Fibroblast of skin of scalp (primary cell): ENCODE measurements at places on chromosomes 3 and 15.

GRCh38 chr3:195899701-195900435 lies 8.5 kb downstream of the TNK2 start:
- no peak for DNase-seq

- DNase-seq = no peak
Measured at GRCh38 chr15:101203029-101203573, 48.7 kb downstream of the CHSY1 start.

GRCh38 chr3:102532901-102533300 lies 98.1 kb downstream of the ZPLD1 start:
- DNase-seq = peak; percentile 29

DNA sequence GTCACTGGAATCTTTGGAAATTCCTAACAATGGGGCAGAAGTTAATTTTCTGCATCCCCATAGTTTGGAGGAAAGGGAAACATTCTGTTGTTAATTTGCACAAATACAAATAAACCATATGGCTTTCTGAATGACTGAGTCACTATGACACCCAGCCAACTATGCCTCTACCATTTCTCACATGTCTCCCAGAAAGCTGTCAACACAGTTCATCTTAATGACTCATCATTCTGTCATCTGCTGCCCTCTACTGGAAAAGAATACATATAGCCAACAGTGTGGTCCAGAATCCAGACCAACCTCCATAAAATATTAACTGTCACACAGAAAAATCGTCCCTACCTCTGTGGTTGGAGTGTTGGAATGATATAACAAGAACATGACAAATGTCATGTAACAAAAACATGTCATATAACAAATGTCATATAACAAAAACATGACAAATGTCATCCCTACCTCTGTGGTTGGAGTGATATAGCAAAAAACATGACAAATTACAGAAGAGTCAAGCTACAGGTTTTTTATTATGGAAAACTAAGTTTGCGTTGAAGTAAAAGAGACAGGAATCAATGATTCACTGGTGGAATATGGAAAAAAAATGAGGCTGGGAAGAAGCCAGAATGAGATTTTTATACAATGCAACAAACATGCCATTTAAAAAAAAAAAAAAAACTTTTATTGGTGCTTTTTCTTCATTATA lies 47.7 kb upstream of the GYG1 start:
- peak; percentile 97 for DNase-seq

GRCh38 chr15:89364341-89364740 lies 29.7 kb upstream of the POLG start:
- DNase-seq = no peak

GRCh38 chr3:128770387-128770786 lies 44.4 kb downstream of the RAB7A start:
- DNase-seq = no peak

DNA sequence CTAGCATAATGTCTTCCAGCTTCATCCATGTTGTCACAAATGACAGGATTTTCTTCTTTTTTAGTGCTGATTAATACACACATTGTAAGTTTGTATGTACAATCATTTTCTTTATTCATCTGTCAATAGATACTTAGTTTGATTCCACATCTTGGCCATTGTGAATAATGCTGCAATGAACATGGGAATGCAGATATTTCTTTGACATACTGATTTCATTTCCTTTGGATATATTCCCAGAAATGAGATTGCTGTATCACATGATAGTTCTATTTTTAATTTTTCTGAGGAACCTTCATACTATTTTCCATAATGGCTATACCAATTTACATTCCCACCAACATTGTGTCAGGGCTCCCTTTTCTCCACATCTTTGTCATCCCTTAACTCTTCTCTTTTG lies 117.9 kb downstream of the MEIS2 start:
- DNase-seq = peak; percentile 50
